ENCODE measurements at places on chromosomes 7 and 10.

DNA sequence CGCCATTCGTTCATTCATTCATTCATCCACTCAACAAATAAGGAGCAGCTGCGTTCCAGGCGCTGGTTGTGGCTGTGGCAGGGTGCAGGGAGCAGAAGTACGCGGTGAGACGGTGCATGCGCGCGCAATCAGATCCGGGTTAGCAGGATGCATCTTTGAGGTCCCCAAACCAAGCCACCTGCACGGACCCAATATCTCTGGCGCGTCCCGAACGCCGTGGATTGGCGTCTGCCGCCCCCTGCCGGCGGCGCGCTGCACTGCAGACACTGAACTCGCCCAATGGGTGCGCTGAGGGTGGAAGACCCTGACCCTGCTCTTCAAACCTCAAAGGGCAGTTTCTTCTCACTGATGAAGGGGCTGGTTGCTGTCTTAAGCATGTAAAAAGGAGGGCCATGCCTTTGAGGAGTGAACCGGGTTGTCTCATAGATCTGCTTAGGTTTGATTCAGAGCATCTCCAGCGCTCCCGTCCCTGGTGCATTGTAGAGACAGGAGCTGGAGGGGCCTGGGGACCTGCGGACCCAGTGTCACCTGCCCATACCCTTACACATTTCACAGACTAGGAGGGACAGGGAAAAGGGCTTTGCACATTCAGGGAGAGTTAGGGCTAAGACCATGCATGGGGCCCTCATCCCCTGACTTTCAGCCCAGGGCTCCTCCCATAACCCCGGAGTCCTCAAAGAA is 102.5 kb downstream of the RAMP3 start:
- no peak for DNase-seq

- DNase-seq, result no peak
These were observed 232.7 kb downstream of the ADAM12 start for GRCh38 chr10:126155528-126155927.

DNA sequence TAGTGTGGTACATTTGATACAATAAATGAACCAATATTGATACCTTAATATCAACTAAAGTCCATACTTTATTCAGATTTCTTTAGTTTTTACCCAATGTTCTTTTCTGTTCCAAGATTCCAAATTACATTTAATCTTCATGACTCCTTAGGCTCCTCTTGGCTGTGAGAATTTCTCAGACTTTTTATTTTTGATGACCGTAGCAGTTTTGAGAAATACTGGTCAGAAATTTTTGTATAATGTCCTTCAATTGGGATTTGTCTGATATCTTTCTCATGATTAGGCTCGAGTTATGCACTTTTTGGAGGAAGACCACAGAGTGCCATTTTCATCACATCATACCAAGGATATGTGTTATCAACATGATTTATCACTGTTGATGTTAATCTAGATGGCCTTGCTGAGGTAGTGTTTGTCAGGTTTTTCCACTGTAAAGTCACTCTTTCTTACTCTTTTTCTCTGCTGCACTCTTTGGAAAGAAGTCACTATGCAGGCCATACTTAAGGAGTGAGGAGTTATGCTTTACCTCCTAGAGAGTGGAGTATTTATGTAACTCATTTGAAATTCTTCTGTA is 12.9 kb upstream of the ENTPD1 start:
- no peak for DNase-seq

- no peak for DNase-seq
These were observed 606.3 kb upstream of the C7orf33 start for GRCh38 chr7:147984265-147984664.

DNA sequence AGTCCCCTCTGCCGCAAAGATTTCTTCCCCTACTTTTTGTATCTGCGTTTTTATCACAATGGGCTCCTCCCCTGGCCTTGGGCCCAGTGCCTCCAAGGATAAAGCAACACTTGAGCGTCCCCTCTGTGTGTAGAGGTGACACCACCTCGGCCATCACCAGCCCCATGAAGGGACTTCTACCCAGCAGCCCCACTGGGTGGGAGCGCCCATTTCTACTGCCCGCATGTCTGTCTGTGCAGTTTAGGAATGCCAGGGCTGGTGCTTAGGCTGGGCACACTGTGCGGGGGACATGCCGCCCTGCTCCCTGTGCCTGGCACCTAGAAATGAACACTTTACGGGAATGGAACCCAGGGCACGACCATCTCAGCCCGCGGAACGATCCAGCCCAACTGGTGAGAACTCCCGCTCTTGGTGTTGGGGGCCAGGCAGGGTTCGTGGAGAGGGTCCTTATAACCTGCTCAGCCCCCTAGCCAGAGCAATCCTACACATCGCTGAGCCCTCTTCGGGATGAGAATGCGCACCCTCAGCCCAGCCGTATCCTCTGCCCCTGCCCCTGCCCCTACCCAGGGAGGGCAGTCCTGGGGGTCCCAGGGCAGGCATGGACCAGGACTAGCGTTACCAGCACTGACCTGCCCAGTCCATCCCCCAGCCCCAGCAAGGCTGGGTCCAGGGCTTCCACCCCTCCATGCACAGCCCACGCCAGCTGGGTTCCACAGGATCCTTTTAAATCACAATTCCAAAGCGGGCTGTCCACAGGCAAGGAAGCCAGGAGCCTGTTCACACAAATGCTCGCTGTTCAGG is 12.8 kb downstream of the CRYGN start:
- DNase-seq, result no peak

GRCh38 chr10:70811881-70812280 is 3.9 kb upstream of the SGPL1 start:
- no peak for DNase-seq

DNA sequence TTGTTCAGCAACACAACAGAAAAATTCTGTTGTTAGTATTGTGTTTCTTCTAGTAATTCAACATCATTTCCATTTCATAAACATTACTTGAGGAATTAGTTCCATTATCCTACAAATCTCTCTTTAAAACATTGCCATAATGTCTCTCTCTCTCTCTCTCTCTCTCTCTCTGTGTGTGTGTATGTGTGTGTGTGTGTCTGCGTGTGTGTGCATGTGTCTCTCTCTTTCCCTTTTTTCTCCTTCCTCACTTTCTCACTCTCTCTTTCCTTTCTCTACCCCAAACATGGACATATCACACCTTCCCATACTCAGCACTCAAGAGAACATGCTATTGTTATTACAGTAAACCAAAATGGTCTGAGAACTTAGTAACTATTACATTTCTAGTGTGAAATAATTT is 16.6 kb downstream of the LRRTM3 start:
- DNase-seq, result no peak

DNA sequence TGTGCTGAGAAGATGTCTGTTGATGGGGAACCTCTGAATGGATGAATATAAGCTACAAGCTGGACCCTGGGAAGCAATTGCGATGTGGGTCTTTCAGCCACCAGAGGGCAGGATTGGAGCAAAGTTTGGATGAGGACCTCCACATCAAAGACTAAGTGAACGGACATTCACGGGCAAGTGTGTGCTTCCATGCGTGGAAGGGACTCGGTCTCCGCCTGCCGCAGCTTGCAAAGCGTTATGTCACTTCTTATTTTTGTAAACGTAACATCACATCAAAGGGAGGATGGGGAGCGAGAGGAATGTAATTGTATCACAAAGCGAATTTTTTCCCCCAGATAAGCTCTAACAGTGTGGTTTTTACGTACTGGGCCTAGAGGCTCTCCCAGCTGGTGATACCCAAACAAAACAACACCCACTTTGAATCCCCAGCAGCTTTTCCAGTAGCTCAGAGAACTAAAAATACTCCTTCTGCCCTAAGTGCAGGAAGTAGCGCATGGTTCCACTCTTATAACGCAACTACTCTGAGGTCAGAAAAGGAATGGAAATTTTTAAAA is 65.0 kb downstream of the VWA2 start:
- DNase-seq, result peak; percentile 46

DNA sequence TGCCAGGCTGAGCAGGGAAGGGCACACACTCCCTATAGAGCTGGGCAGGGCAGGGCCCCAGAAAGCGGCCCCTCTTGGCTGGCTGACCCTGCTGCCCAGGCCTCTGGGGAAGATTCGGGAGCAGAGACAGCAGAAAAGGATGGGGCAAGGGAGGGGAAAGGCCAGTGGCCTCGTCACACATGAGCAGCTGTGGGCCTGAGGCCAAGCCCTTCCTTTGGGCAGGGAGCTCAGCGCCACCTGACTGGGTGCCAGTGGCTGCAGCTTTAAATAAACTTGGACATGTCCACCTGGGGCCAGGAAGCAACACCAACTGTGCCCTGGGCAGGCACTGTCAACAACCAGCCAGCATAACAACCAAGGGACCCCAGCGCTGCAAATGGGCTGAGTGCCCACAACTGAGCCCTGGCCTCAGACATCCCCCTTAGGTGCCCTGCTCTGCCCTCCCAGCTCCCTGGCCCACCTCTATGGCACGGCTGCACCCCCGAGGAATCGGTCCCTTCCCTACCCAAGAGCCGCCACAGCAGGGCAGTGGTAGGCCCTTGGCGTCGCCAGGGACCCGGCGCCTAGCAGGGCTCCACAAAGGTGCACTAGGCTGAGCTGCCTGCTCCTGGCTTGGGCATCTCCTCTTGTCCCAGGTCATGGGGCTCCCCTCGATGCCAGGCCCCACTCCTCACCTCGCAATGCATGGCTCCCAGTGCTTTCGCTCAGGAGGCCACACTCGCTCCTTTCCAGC is 2.6 kb downstream of the CAMK2B start:
- DNase-seq, result no peak

GRCh38 chr7:98816241-98816640 is 53.6 kb downstream of the TMEM130 start:
- no peak for DNase-seq

DNA sequence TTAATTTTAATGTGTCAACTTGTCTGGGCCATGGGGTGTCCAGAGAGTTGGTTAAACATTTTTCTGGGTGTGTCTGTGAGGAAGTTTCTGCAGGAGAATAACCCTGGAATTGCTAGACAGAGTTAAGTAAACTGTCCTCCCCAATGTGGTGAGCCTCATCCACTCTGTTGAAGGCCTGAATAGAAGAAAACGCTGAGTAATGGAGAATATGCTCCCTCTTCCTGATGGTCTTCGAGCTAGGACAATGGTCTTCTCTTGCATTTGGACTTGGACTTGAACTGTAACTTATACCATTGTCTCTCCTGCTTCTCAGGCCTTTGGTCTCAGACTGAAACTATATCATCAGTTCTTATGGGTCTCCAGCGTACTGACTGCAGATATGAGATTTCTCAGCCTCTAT is 296.0 kb upstream of the IMMP2L start:
- no peak for DNase-seq

DNA sequence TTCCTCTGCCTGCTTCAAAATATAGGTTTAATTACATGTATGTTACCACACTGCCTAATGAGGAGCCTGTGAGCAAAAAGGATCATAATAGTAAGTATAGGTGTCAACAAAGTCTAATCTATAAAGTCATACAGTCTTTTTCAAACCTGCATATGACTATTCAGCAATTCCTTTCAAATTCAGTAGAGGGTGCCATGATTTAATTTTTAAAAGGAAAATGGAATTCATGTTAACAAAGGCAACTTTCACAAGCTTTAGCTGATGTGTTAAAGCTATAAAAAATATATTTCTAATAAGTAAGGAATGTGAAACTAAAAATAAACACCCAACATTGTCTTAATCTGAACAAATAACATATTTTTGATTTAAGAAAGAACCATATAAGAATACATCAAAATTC is 52.1 kb downstream of the MPP7 start:
- DNase-seq, result no peak

DNA sequence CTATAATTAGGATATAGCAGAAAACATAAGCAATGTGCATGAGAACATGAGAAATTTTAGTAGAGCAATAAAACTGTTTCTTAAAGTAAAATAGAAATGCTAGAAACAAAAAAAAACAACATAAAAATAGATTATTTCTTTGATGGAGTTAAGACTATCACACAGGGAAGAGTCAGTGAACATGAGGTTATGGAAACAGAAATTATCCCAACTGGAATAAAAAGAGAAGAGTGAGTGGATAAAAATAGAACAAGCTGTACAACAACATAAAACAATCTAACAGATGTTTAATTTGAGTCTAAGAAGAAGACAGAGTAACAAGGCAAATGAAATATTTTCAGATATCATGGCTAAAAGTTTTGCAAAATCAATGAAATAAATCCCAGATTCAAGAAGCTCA is 7.5 kb upstream of the OR6B1 start:
- no peak for DNase-seq

- no peak for DNase-seq
These were observed 48.4 kb downstream of the UNC5B start for GRCh38 chr10:71260622-71261325.

DNA sequence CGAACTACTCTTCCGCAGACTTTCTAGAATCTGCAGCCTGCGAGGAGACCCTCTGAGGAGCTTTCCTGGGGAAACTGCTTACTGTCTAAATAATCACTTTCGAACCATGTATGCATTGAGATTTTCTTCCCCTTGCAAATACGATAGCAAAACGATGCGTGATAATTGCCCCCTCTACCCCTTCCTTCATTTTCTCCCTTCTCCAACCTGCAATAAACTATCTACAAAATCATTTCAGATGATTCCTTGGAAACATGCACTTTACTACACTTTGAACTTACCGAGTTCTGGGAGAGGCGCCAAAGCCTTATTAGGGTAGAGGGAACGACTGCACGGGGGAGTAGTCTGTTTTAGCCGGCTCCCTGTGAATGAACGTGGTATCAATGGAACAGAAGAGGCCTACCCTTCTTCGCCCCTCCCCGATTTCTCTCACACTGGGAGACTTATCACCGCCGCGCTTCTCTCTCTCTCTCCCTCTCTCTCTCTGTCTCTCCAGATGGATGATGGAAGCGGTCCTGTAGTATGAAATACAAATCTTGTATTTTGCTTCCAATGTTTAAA is at the start of gene FGFBP3:
TSS of gene FGFBP3 (minus strand) at position 370 of the 561 bp plus-strand sequence. CDS start 517 bp downstream, outside the sequence.
- DNase-seq, result no peak

GRCh38 chr7:128311013-128311412 is 32.7 kb downstream of the RBM28 start:
- DNase-seq, result no peak

DNA sequence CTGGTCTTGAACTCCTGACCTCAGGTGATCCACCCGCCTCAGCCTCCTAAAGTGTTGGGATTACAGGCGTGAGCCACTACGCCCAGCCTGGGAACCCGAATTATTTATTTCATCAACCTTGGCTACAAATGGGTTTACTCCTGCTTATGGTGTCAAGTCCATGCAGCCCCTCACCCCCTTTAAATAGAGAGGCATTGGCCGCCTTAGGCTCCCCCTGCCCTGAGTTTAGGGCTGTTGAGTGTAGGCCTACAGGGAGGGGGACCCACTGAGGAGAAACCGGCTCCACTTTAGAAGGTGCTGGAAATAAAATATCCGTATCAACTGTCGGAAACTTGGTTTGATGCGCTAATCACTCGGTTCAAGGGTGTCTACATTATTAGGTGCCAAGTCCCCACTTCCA is 8.7 kb upstream of the SP8 start:
- DNase-seq, result no peak

DNA sequence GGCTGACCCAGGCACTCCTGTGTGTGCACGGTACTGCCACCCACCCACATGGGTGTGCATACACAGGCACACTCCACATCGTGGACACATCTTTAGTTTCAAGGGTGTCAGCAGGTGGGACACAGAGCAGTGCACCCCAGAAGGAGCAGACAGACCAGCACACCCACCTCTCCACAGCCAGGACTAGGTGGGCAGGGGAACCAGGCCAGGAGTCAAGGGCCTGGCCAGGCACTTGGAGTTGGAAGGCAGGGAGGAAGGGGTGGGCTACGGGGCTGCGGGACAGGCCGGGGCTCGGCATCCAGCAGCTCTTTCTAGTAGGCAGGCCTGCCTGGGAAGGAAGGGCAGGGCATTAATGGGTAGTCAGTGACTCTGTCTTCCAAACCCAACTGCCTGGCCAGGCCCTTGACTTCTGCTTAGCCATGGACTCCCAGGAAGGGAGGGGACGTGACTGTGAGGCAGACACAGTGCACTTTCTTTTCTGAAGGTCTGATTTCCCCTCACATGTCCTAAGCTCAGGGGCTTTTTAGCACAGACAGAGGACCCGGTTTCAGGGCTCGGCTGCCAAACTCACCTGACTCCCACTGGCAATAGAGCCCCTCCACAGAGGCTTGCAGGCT is 14.6 kb downstream of the RASGEF1A start:
- DNase-seq, result no peak

All from GM04503 (cell line).